DMS 273 treated with DMSO at 0.1 percent for 48 hours (cell line): ENCODE measurements at places on chromosomes 4 and X.

DNA sequence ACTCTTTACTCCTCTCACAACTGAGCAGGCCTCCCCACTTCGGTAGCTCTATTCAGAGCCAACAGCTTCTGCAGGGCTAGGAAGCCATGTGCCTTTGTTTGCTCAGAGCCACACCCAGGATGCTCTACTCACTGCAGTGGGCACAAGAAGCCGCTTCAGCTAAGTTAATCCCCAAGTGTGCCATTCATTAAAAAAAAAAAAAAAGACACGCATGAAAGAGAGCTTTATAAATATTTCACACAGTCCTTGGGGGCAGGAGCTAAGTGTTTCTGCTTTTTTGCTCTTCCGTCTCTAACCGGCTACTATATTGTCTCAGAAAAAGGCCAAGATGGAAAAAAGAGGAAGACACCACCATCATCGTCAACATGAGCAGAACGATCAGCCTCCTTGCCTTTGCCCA, 8.1 kb downstream of the CRMP1 start:
- no peak for DNase-seq

GRCh38 chrX:127568691-127569090, 483.5 kb downstream of the ACTRT1 start:
- no peak for DNase-seq

DNA sequence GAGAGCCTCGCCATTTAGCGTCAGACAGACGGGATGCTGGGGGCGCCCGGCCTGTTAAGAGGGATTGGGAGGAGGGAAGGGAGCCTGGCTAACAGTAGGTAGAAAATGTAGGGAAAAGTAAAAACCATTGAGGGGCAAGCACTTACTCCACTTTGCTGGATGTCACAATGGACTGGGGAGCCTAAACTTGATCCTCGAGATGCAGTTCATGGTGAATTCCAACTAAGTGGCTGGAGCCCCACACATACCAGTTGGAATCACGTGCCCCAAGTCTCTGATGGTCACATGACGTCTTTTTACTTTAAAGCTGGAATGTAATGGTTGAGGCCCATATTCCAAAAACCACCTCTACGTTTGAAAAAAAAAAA, 1.5 kb downstream of the PLS3 start:
- no peak for DNase-seq

DNA sequence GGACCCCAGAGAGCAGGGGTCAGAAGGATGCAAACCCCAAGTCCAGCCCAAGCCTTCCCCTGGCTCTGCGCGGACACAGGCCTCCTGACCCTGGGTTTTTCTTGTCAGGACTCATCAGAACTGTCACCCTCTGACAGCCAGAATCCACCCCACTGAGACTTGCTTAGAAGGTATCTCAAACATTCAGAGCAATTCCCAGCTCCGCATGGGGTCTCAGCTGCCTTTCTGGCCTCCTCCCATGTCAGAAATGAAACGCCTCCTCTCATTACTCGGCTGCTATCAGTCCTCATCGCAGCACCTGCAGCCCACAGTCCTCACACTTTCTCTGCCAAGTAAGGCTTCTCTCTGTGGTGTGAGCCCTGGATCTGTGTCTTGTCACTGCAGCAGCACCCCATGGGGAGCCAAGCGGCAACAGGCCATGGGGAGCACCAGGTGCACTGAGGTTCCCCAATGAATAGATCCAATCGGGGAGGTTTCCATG, 97.8 kb downstream of the WFS1 start:
- DNase-seq: no peak

DNA sequence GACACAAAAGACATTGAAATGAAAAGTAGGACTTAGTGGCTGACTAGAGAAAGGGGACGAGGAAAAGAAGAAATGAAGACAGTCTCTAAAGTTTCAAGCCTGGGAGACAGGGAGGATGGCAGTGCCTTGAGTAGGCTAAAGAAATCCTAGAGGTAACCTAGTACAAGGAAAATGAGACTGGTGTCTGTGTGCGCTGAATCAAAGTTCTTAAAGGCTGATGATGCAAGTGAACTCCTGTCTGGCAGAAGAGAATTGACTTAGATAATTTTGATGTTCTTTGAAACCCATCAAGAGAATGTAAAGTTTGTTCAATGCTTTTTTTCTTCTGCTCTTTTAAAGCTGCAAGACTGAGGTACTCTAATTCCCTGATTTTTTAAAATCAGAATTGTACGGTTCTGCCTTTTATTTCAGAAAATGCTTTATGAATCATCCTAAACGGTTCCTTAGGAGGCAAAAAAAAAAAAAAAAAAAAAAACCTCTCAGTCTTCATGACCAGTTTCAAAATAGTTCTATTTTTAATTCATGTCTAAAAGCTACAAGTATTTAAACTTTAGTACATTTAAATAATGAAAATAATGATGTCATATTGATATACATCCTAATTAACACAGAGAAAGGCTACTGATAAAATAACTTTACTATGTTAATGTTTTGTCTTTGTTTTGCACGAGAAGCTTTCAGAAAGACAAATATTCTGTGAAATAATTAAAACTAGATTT, 189.8 kb downstream of the PPP3CA start:
- DNase-seq: no peak
